Mesenteric fat pad (tissue), 1 donor: ENCODE measurements at places on chromosomes 11 and 22. TPM values are rescaled to one million over a fixed set of nuclear protein-coding genes. Genes with fewer than 3 reads are reported as not detected.

Gene KREMEN1
- total RNA-seq, result 10.6 TPM

Gene CKAP5
- total RNA-seq, result 54.4 TPM

DNA sequence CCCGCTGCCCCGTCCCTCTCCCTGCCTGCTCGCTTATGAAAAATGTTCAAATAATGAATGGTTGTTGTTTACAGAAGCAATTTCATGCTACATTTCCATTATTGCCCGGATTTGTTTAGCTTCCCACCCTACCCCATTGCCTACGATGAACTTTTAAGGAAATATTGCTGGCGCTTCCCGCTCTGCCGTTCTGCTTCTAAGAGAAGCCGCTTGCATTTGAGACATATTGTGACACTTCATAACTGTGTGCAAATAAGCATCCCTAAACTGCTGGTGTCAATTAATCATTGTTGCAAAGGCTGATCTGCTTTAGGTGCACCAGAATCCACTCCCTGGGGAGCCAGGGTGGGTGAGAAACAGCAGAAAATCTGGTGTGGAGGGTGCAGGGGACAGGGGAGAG, 52.3 kb upstream of the LMO1 start:
- no peak for DNase-seq

DNA sequence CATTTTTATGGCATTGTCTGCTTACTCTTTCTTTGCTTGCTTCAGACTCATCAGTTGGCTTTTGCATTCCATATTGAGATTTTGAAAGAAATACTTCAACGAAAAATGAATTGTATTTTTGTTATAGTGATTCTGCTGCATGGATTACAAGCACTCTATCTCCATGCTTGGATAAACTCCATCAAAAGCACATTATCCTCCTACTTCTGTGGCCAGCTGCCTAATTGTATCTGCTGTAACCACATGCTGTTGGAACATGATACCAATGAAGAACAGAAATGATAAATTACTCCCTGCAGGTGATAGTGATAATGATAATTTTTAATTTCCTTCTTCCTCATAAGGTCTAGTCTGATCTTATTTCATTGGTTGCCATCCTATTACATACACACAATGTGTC, 100.8 kb downstream of the PRMT3 start:
- no peak for DNase-seq

DNA sequence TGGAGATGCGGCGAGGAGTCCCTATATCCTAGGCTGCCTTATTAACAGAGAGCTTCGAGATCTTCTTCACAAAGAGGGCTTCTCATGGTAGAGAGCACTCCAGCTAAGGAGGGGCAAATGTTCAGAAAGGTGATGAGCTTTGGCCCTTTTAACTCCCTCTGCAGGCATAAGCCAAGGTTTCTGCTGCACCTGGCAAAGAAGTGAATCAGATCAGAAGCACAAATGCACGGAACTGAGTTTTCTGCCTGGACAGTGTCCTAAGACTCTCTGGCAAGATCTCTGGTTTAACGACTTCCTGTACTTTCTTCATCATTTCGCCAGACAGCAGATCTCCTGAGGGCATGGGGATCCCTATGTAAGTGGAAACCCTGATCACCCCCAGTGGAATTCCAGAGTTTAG, 37.2 kb downstream of the POU2AF3 start:
- DNase-seq, result no peak

DNA sequence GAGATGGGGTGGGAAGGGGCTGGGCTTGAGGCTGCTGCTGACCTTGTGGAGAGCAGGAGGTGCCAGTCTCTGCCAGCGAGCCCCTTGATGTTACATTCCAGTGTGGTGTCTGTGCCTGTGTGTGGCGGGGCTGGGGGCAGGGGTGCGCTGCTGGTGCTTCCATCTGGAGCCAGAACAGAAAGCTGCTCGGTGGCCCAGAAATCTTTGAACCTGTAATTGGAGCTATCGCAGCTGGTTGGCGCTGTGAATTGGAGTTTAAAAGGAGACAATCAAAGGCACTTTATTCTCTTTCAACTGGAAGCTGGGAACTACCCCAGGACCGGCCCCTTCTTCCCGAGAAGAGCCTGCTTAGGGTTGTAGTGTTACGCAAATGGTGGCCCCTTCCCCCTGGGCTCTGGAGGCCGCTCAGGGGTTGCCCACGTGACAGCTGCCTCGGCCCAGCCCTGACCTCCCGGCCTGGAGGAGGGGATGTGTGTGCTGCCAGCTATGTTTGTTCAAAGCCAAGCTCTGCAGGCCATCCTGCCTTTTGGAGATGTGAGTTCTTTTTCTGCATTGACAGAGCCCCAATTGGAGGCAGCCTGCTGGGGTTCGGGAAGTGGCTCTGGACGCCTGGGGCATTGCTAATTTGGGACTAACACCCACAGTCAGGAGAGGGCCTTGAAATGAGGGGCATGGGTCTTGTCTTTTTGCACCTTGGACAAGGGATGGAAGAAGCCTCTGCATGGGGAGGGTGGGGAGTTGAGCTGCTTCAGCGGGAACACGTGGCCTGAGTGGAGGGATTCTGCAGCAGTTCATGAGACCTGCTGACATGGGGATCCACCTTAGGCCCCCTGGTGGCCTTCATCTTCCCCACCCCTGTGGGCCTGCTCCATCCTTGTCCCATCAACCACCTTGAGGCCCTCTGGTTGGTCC, 14.0 kb upstream of the ARSA start:
- DNase-seq, result no peak

DNA sequence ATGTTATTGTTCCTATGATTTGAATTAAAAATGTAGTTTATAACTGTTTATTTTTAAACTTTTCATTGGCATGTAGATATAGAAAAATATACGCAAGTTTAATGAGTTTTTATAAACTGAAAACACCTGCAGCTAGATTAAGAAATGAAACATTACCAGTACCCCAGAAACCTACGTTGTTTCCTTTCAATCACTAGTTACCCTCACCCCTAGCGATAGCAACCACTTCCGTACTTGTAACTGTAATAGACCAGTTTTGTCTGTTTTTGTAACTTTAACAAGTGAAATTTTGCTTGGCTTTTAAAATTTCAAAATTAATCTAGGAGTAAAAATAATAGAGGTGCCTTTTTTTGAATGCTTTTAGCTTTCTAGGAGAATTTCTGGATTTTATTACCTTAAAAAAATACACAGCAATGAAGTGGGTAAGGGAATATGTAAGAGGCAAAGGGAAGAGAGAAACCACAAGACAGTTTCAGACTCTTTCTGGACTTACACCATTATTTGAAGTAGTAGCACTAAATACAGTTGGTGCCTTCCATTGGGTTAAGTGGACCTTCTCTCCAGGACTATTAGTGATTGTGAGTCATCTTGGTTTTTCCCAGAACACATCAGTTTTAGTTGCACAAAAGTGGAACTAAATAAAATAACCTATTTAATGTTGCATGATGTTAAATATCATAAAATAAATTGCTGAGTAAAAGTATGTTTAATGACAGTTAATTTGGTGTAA, 18.7 kb upstream of the NAT10 start:
- no peak for DNase-seq

Gene ART1
- not detected for total RNA-seq

DNA sequence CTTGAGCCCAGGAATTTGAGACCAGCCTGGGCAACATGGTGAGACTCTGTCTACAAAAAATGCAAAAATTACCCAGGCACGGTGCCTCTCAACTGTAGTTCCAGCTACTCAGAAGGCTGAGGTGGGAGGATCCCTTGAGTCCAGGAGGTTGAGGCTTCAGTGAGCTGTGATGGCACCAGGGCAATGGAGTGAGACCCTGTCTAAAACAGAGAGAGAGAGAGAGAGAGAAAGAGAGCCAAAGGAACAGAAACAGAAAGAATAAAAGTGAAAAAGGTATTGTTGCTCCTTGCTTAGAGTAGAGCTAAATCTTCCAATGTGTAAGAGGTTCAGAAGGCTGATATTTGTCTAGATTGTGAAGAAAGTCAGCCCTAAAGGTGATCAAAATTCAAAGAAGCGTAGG, 8.9 kb upstream of the ETS1 start:
- DNase-seq, result no peak

- no peak for DNase-seq
Measured at GRCh38 chr11:120630122-120630521, 118.6 kb downstream of the GRIK4 start.

DNA sequence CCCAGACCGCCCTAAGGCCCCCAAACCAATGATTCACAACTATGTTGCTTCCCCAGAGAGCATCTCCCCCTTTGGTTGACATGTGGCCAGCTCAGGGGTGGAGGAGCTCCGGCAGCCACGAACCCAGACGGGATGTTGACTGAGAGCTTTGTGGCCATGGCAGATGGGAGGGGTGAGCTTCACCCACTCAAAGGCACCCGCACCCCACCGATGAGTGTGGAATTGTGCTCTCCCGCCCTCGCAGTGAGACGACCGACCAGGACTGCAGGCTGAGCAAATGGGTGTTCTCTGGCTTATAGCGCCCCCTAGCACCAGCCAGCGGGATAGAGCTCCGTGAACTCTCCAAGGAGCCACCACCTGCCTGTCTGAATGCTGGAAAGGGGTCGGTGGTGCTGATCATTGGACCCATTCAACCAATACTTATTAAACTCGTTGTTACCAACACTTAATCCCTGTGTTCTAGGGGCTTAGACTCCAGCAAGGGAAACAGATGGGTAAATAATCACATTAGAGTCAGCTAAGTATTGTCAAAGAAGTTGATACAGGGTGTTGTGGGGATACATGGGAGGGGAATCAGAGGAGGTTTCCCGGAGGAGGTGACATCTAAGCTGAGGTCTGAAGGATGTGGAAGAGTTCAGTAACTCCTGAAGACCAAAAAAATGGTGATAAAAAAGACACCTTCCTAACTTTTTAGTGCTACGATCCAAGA, 4.5 kb upstream of the TIMP3 start:
- no peak for DNase-seq

Gene DEPDC5
- total RNA-seq, result 24.7 TPM

Gene CCDC116
- 0.39 TPM for total RNA-seq

DNA sequence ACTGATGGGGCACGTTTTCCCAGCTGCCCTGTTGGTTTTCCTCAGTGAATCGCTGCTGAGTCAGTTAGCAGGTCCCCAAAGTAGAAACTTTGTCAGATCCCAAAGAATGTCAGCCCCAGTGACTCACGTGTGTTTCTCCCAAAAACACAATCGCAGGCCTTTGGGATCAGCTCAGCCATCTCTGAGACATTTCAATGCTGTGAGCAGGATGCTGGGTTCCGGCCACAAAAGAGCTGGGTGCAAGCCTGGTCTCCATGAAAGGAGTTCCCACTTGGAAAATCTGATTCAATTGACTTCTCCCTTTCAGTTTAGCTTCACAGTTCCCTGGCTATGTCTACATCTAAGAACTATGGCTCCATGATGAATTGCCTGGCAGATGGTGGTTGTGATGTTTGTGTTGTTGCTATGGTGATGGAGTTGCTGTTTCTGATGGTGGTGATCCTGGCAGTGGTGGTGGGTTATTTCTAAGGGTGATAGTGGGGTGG, 28.0 kb downstream of the MYEOV start:
- no peak for DNase-seq
